ENCODE measurements at places on chromosomes 1 and 21.

DNA sequence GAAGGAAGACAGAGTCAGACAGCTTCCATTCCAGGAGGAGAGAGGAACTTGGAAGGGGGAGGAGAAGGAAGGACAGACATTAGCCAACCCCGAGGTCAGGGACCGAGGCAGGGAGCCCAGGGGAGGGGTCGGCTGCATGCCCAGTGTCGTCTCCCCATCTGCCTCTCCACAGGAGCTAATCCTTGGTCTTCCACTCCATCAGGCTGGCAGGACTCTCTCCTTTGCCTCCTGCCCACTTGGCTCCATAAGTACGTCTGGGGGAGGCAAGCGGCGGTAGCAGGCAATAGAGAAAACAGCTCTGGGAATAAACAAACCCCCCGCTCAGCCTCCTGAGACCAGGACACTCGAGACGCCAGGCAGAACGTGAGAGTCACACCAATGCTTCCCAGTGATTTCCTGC lies 71.3 kb downstream of the GRIK3 start:
- DNase-seq: no peak

DNA sequence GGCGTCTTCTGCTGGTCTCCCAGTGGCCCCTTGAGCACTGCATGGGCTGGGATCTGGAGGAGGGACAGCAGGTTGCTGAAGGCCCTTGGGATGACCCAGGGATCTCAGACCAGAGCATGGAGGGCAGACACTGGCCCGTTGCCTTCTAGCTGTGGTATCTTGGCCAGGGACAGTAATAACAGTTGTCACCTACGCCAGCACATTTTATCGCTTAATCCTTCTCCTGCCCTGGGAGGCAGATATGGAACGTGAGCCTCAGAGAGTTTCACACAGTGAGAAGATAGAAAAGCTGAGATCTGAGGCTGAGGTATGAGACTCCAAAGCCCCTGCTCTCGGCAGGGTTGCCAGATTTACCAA lies 40.1 kb upstream of the RD3 start:
- DNase-seq: no peak

DNA sequence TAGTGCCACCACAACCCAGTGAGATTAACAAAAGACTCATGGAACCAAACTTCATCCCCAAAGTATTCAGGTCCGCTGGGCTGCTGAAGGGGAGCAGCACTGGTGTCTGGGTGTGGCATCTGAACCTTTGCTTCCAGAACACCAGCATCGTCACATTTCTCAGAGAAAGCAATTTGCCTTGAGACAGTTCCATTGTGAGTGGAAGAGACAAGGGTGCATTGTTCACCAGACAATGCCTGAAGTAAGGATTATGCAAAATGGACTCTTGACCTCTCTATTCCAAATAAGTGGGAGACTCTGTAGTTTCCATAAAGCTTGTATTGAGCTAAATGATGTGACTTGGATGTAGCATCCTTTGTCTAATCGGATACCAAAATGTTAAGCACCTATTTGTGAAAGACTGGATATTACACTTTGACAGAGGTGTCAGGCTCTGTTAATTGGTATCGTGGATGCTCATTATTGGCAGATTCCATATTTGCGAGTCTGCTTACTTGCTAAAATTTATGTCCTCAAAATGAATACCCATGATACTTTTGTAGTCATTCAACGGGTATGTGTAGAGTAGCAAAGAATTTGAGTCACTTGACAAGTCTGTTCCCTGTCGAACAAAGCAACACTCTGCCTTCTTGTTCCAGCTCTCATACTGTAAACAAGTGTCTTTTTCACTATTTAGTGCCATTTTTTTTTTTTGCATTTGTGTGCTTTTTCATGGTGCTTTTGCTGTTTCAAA lies 75.6 kb downstream of the MRPS6 start:
- DNase-seq: no peak

DNA sequence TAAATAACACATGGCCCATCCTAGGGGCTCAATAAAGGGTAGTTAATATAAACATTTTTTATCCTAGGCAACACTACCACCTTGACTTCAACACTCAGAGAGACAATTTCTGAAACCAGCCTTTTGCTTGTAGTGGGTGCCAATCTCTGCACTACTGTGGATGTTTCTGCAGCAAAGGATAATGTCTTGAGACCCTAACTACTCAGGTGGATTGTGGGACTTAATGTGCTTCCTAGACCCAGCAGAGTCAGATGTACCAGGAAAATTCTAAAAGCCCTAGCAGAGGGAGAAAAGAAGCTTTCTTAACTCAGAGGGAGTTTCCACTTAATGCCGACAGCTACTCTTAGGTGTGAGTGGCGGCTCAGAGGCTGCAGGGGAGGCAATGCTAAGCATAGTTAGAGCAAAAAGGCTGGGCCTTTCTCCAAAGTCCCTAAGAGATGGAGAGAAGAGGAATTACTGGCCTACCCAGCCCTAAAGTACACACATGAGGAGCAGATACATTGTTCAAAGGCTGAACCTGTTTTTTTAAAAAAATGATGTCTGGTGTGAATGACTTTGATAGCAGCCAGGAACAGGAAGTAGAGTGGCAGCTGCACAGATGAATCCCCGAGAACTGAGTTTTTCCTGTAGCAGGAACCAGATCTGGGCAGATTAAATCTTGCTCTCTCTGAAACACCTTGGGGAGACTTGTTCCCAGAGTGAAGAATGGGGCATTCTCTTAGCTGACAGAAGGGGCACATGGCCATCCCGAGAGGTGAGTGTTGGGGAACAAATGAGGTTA lies 33.5 kb upstream of the ABCD3 start:
- no peak for DNase-seq

- DNase-seq: peak; percentile 7
Observed at GRCh38 chr1:37323486-37324377, 150.6 kb upstream of the ZC3H12A start.

GRCh38 chr1:18444563-18444962 lies 36.2 kb upstream of the KLHDC7A start:
- DNase-seq: no peak
